ENCODE measurements at places on chromosomes 16 and 17. TPM values are rescaled to one million over a fixed set of nuclear protein-coding genes. Genes with fewer than 3 reads are reported as not detected.

Gene TEX19
- not detected for total RNA-seq

Gene TLCD1
- total RNA-seq = not detected

Gene KCNAB3
- not detected for total RNA-seq

Gene FBXL16
- total RNA-seq = not detected

Gene KRTAP1-1
- not detected for total RNA-seq

Gene MINK1
- 61.0 TPM for total RNA-seq

Gene EPN3
- not detected for total RNA-seq

Gene NFAT5
- 62.6 TPM for total RNA-seq

All from subcutaneous adipose tissue (tissue), 4 donors.